Stimulated activated CD8-positive, alpha-beta memory T cell treated with anti-CD3 and anti-CD28 coated beads, Interleukin-4, amount 100 ng/mL, for 48 hours (primary cell): ENCODE measurements at places on chromosomes 5 and 9.

DNA sequence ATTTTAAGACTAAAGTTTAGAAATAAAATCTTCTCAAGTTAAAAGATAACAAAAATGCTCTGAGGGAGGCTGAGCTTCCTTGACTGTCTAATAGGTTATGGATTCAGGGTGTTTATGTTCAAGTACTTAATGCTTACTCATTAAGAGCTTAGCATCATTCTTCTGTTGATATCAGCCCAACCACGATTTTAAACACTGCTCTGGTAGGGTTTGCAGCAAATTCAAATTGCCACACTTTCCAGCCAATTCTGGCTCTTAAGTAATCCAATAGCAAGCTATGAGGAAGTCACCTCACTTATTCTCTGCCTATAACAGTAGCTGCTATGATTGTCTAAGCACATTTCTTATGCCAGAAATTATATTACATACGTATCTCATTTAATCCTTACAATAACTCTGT, 191.0 kb upstream of the KIF2A start:
- DNase-seq, result no peak

DNA sequence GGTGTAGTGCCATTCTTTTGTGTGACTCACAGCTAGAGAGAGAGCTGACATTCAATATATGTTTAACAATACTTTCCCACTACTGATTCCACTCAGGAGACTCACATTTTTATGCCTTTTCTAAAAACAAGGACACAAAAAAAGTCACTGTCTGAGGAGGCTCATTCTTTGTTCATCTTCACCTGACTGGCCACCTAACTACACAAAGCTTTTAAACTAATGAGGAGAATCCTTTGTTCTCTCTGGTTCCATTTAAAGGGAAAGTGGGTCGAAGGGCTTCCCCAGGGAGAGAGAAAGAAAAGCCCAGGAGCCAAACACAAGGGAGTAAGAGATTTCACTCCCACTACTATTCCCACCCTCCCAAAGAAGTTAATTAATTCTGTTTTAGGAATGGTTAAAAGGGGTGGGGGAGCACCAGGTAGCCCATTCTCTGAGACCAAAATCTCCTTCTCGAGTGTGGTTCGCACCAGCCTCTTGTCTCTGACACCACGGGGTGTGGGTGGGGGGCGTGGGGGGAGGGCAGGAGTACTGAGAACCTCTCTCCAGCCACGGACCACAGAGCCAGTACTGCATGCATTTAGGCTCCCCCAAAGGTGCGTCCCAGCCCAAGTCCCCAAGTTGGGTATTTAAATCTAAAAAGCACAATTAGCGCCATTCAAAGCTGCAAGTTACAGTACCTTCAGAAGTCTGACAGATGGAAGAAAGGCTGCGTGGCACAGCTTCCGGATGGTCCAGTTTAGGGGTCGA, 747 bp downstream of the TRPM3 start:
- DNase-seq, result no peak

GRCh38 chr5:179860301-179860700, 1.7 kb upstream of the MRNIP start:
- no peak for DNase-seq

DNA sequence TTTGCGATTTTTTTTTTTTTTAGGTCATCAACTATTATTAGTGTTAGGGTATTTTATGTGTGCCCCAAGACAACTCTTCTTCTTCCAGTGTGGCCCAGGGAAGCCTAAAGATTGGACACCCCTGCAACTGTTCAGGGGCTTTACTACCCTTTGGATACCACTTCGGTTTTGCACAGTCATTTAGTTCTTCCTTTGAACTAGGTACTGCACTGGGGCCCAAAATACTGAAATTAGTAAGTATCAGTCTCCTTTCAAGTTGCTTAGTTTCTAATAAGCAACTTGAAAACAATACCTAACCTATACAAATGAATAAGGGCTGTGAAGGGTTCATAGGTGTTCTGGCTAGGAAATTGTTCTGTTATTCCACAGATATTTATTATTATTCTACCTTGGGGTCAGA, 45.3 kb downstream of the CWC27 start:
- no peak for DNase-seq

GRCh38 chr9:71177901-71178300, 56.5 kb upstream of the TRPM3 start:
- no peak for DNase-seq

GRCh38 chr5:74762599-74762998, 4.3 kb downstream of the GFM2 start:
- DNase-seq, result peak; percentile 32

- DNase-seq, result no peak
Observed at GRCh38 chr9:99954819-99955218, 48.4 kb downstream of the STX17 start.

DNA sequence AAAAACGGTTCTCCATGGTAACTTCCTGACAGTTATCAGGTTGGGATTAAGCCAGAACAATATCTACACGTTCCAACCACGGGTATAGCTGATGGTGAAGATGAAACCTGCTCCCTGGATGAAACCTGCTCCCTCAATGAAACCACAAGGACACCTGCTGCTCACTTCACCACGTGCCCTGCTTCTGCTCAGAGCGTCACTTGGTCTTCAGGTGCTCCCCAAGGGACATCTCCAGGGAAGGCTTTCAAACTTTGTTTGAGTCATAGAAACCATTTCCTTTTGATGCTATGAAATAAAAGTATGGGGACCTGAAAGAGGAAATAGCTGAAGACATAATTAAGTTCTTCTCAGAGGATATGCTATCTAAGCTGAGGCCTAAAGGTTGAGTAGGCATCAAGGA, 242.4 kb downstream of the MED10 start:
- no peak for DNase-seq

DNA sequence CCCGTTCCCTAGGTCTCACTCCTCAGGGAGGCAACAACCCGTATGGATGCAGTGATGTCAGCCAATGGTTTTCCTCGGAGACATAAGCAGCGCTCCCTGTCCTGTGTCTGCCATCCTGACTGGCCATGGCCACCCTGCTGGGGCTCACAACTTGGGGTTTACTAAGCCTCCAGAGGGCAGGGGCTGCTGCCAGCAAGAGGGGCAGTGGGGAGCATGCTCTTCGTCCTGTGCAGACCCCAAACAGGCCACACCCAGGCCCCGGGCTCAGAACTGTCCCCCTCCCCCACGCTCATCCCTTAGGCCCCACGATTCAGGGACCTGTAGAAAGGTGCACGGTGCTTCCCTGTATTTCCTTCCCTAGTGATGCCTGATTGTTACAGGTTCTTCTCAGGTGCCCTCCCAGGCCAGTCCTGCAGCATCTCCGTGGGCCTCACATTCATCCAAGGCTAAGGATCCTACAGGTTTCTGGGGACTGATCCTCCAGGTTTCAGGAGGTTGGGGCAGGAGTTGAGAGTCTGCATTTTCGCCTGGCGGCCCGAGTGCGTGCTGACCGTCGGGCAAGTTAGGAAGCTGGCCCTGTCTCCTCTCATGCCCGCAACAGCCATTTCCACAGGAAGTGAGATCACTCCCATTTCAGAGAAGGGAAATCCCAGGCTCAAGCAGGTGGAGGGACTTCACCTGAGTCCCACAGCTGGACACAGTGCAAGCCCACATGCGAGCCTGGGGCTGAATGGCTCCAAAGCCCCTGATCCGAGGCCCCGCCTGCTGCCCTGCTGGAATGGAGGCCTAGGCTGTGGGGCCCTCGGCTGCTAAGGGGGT, 217.6 kb downstream of the ROR2 start:
- DNase-seq, result no peak

DNA sequence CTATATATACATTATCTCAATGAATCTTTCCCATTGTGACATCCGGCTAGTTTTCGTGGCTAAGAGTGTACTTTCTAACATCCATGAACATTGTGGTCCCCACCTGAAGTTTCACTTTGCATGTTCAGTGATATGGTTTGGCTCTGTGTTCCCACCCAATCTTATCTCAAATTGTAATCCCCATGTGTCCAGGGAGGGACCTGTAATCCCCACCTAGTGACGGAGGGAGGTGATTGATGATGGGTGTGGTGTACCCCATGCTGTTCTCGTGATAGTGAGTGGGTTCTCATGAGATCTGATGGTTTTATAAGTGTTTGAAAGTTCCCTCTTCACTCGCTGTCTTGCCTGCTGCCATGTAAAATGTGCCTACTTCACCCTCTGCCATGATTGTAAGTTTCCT, 28.1 kb downstream of the MRPL22 start:
- DNase-seq, result no peak

DNA sequence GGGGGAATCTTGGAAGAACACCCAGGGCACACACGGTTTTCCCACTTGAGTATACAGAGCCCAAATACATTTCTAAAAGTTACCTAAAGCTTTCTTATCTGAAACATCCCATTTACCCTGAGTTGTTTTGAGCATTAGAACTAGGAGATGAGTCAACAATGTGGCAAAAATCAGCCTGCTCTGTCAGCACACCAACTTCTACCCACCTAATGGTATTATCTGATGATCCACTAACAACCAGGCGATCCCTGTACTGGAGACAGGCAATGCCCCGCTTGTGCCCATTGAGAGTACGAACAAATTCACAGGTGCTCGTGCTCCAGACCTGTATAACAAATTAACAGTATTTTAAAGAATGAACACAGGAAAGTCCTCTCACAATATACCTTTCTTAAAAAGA, 87.0 kb downstream of the SMIM23 start:
- no peak for DNase-seq

DNA sequence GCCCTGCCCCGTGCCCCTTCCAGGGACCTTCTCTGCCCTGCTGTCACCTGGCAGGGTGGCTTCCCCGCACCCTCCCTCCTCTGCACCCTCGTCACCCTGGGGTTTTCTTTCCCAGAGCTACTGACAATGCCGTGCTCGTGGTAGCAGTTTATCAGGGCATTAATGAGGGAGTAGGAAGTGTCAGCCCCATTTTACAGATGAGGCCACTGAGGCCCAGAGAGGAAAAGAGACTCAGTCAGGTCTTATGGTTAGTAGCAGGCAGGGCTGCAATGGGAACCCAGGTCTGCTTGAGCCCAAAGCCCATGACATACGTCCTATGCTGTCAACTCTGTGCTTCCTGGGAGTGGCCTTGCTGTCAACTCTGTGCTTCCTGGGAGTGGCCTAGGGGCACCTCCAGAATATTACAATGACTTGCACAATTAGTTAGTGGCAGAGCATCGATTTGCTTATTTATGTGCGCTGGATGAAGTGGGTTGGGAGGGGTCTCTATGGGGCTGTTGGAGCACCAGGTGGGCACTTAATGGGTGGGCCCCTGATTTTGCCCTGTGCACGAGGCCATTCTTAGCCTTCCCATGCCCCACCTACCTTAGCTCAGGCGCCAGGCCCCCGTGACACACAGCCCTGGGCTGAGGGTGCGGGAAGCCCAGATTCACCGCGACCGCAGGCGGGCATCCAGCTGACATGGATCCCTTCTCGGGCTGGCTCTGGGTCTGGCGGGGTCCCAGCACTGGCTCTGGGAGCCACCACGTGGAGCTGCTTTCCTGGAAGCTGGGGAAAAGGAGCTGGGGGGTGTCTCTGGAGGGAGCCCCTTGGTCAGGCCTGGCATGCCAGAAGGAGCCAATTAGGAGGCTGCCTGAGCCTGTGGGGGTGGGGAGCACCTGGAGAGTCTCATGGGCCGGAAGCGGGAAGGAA, 82.0 kb upstream of the ORM1 start:
- DNase-seq, result no peak

DNA sequence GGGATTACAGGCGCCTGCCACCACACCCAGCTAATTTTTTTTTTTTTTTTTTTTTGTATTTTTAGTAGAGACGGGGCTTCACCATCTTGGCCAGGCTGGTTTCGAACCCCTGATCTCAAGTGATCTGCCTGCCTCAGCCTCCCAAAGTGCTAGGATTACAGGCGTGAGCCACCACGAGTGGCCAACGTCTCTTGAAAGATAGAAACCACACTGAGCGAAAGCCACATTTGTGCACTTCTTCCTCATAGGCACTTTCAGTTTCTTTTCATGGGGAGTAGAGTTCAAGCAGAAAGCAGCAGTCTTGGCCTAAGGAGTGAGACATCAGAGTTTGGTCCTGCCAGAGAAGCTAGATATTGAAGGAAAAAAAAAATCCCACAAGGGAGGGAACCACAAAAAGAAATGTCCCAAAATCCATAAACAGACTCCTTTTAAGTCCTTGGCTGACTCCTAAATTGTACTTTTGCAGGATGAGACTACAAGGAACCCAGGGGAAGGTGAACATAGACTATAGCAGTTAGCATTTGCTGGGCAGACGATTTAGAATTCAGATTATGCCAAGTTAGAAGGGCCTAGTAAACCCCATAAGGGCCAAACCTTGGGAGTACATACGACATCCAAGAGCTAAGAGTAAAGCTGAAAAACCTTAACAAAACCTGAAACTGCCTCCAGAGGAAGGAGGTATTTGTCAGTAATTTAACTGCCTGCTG, 43.9 kb upstream of the GLIPR2 start:
- DNase-seq, result peak; percentile 58

DNA sequence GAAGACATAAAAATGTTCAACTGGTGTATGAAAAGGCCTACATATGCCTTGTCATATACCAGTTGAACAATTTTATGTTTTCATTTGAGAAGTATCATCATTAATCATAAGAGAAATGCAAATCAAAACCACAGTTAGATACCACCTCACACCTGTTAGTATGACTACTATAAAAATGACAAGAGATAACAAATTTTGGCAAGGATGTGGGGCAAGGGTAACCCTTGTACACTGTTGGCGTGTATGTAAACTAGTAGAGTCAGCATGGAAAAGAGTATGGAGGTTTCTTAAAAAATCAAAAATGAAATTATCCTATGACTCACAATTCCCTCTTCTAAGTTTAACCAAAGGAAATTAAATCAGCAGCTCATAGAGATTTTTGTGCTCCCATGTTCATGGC, 250.4 kb upstream of the ST8SIA4 start:
- DNase-seq, result no peak

- no peak for DNase-seq
Observed at GRCh38 chr5:107127878-107128277, 542.9 kb downstream of the EFNA5 start.

- no peak for DNase-seq
Observed at GRCh38 chr9:95005278-95006143, 279.0 kb downstream of the AOPEP start.

DNA sequence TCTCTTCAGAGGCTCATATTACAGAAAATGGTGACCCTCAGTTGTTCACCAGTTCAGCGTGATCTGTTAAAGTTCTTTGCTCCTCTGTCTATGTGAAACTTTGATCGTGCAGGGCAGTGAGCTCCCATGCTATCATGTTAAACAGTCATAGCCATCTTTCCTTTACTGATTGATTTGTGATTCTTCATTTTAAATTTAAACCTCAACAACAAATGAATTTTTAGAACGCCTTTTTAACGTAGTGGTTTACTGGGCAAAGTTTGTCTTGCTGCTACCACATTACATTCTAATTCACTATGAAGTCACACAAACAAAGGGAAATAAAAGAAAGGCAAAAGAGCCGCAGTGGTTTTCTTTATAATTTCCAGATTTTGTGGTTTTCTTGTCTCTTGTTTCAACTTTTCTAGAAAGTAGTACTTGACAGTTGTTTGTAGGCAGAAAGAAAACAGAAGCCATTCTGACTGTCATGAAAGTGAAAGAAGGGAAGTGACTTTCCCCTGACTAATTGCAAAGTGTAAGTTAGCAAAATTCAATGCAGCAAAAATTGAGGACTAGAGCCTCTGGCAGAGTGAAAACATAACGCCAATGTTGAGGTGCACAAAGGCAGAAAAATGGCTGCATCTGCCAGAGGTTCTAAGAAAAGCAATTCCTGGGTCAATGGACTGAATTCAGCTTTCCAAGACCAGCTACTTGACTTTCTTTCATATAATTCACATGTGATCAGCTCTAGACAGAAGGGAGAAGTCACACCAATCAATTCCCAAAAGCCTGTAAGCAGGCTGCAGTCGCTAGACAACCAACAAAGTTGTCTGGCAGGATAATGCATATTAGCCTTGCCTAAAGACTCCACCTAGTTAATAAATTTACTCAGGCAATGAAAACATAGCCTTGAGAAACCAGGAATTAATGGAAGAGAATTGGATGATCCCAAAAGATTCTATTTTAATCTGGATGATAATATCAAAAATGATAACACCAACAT, 7.1 kb upstream of the IFNA6 start:
- no peak for DNase-seq
